ENCODE measurements at places on chromosomes 5 and 9.

DNA sequence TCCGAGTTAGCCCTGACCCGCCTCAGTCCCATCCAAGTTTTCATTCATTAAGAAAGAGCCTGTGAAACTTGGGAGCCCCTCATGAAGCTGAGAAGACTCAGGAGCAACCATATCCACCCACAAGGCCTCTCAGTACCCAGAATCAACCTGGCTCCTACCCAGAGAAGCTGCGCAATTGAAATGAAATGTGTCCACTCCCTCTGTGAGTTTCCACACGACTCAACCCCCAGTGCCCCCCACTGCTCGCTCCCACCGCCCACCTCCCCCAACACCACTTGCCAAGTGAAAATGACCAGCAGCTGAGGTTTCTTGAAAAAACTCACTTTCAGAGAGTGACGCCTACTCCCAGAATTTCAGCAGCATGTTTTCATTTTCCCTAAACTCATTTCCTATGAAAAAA is 104.6 kb downstream of the CDK5RAP2 start:
- no peak for DNase-seq

DNA sequence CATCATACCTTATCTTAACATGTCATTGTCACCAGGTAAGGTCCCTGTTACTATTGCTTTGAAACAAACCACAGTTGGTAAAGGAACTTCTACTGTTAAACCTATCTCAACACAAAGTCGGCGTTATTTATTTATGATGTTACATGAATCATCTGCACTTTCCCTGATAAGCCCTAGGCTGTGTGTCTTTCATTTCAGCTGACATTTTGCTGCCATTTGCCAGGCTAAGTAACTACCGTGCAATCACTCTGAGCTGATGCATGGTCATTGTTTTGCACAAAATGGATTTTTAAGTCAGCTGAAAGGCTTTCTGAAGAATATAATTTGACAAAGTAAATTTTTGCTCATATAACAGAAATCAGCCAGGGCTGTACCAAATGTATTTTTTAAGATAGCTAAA is 546.5 kb downstream of the ZNF608 start:
- DNase-seq = no peak

DNA sequence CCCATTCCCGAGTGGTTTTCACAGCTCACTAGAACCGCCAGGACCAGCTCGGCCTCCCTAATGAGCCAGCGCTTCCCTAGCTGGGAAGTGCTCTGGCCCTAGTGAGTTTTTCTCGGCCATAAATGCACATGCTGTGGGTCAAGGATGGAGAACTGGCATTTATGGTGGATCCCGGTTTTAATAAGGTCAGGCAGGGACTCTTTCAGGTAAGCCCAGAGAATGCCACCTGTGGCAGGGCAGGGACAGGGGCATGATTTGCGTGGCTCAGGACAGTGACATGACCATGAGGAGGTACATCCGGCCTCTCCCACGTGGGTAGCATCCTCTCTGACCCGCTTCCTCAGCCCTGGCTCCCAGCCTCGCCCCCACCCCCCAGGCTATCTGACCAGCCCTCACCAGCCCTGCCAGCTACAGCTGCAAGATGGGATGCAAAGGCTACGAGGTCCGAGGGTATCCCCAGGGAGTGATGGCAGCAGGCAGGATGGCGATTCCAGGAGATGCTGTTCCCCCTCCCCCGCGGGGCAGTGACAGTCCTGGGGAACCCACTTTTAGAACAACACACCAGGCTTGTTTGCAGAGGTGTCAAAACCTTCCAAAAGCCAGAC is 60.3 kb upstream of the ADAMTS2 start:
- DNase-seq = no peak

DNA sequence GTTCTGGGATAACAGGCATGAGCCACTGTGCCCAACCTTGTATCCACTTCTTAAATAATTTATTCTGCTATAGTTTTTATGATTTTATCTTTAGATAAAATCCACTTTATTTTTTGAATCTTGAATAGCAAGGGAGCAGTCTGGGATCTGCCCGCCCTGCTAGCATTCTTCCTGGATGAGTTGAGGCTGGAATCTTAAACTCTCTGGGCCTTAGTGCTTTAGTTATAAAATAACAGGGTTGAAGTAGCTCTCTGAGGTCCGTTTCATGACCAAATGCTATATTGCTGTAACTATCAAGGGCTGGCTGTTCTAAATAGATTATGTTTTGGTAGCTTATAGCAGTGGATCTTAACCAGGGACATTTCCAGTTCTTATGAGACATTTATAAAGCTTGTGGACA is 20.8 kb downstream of the ACER2 start:
- no peak for DNase-seq

DNA sequence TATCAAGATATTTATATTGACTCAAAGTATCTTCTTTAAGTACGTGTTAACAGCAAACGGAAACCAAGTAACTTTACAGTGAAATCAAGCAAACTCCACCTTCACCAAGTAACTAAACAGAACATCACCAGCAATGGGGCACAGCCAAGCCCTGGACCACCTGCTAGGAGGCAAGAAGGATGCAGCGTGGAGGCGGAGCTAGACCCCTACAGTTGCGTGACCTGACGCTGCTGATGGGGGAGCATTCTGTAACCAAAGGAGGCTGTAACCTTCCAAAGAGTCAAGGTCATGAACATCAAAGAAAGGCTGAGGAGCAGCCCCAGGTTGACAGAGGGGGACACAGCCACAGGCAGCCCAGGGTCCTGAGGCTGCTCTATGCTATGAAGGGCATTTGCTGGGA is 6.1 kb downstream of the VAV2 start:
- no peak for DNase-seq

DNA sequence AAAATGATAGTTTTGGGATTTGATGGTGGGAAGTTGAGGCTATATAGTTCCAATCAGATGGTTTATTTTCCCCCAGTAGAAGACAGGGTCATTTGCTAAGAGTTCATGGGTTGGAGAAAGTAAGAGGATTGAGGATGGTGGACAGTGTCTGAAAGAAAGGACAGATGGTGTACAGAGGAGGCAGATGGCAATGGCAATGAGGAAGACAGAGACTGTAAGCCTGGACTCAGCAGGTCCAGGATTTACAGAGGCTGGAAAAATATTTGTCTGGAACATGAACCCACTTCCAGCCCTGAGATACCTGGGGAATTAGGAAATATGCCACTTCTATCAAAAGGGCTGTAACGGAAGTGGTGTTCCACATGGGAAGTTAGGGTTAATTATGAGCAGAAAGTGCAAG is 84.5 kb downstream of the PCSK1 start:
- no peak for DNase-seq

- DNase-seq = no peak
Observed at GRCh38 chr9:20184541-20184940, 395.7 kb upstream of the SLC24A2 start.

Measured in activated T-cell treated with anti-CD3 and anti-CD28 coated beads, Interleukin-2, amount 50 U/mL, for 72 hours (primary cell).